ENCODE measurements at places on chromosomes 7 and 10.

DNA sequence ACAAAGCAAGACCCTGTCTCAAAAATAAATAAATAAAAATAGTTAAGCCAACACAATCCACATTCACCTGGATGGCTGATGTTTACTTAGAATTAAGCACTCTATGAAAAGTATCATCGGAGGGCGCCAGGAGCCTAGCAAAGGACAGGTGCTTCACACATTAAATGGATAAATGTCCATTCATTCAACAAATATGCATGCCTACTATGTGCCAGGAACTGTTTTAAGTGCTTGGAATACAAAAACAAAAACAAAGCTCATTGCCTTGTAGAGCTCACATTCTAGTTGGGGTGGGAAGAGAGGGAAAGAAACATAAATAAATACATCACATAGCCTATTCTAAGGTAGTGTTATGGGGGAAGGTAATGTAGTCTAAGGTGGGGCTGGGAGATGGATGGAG, 4.1 kb downstream of the BAIAP2L1 start:
- no peak for DNase-seq

GRCh38 chr10:118108194-118109026, 61.7 kb upstream of the RAB11FIP2 start:
- DNase-seq: no peak

DNA sequence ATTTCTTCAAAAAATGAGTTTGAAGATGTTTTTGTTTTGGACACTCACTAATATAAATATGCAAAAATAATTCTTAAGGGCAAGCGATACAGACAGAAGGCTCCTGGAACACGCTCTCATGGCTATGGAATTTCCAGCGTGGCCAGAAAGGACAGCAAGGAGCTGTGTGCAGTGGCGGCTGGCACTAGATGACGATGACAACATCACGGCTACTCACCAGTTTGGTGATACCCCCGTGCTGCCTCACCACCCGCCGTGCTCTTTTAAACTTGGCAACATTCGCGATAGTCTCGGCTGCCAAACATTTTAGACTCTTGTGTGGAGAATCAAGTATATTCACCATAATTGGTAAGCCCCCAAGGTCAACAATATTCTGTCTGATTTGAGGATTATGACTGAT, 54.9 kb downstream of the ODAD2 start:
- DNase-seq: no peak

DNA sequence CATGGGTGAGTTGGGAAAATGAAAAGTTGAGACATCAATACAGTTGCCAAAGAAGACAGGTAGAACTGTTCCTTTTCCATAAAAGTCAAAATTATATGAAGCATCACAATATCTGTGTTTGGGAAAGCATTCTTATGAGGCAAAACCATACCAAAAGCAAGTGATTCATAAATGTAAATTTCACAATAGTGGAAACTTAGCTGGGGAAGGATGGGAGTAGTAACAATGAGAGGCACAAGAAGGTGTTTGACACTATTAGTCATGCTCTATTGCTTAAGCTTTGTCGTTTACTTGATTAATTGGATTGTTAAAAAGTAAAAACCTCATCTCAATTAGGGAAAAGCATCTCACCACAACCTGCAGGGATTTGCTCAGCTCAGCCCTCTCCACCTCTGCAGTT, 240.2 kb downstream of the C7orf25 start:
- DNase-seq: no peak

- no peak for DNase-seq
These were observed 1.4 kb downstream of the BCCIP start for GRCh38 chr10:125824736-125825135.

DNA sequence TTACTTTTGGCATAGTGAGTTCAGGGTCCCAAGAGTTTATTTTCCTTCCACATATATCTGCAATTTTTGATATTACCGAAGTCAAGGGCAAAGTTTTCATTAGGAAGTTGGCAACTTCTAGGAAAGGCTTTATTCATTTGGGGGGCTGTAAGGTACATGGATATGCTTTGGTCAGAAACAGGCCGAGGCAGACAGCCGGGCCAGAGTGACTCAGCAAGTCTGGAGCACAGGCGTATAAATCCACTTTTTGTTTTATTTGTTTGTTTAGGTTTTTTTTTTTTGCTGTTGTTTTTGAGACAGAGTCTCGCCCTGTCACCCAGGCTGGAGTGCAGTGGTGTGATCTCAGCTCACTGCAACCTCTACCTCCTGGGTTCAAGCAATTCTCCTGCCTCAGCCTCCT, 3.7 kb downstream of the ZNF680 start:
- no peak for DNase-seq

DNA sequence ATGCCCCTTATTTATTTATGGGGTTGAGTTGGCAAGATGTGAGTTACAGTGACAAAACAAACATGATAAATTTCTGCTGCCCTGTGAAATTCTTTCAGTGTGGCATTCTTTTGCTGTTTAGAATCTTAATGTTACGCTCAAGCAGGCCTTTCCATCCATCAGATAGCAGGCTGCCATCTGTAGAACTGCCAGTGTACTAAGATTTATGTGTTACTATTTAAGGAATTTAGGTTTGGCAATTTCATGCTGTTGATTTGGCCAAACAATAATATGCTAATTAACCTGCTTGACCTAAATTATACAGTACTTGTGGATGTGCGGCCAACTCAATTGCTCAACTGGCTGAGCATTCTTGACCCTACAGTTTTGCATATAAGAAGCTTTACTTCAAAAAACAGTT, 477.7 kb upstream of the TPK1 start:
- DNase-seq: no peak

DNA sequence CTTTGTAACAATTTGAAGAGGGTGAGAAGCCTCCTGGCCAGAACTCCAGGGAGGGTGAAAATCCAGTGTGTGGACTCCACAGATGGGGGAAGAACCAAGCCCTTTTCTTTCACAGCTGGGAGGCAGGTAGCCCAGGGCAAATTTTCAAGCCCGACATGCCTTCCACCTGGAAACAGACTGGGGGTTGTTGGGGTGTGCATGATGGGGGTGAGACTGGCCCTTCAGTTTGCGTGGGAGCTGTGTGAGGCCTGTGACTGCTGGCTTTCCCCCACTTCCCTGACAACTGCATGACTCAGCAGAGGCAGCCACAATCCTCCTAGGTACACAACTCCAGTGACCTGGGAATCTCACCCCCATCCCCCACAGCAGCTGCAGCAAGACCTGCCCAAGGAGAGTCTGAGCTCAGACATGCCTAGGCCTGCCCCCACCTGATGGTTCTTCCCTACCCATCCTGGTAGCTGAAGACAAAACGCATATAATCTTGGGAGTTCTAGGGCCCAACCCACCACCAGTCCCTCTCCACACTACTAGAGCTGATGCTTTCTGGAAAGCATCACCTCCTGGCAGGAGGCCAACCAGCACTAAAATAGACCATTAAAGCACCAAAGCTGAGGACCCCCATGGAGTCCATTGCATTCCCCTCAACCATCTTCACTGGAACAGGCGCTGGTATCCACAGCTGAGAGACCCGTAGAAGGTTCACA, 445.4 kb downstream of the TFEC start:
- no peak for DNase-seq

Data from CD4-positive, alpha-beta T cell treated with Interleukin-15 for 4 hours (primary cell).